ENCODE measurements at places on chromosomes 4 and X.
A peak's percentile ranks its signal among the peaks of the same experiment; 100 is the strongest.

DNA sequence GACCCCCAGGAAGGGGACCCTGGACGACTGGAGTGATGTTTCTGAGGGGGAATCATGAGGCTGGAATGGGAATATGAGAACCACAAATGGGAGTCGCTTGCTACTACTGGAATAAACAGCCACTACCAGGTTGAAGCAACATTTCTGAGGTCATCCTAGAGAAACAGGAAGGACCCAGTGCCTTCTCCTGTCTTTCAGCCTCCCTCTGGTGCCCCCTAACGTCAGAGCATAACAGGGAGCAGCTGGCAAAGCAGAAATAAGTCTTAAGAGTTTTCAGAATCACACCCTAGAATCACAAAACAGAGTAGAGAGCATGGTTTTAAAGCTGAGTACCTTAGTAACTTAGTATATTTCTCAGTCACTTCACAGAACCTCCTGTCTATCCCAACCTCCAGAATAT lies 347.8 kb upstream of the PITX2 start:
- H3K27me3 ChIP-seq = no peaks in the 10 kb centered on the region
- H3K36me3 ChIP-seq = no peaks in the 10 kb centered on the region
- peak; percentile 22 for DNase-seq
- H3K27ac ChIP-seq = no peak overlapping the region

DNA sequence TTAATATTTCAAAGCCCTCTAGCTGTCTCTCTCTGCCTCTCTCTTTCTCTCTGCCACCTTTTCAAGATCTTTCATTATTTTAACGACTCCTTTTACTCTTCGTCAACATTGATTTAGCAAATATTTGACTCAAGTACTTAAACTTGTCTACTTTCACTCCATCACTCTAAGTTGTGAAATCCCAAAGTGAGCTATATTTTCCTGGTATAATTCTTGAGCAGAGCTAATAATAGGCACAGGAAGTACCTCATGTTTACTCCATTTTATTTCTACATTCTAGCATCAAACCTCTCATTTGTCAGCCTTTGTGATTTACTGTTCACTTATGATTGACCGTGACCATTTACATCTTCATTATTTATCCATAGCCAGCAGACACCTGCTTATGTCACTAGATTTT lies 482.5 kb downstream of the RPA4 start:
- H3K27me3 ChIP-seq = no peaks in the 10 kb centered on the region
- H3K27ac ChIP-seq = no peak overlapping the region
- no peak overlapping the region for H3K4me3 ChIP-seq
- H3K36me3 ChIP-seq = no peaks in the 10 kb centered on the region

- DNase-seq = no peak
- H3K27ac ChIP-seq = no peak overlapping the region
- no peak overlapping the region for H3K4me3 ChIP-seq
- H3K36me3 ChIP-seq = no peaks in the 10 kb centered on the region
- H3K4me1 ChIP-seq = no peaks in the 10 kb centered on the region
- no peaks in the 10 kb centered on the region for H3K27me3 ChIP-seq
Measured at GRCh38 chr4:1630266-1630665, 53.8 kb downstream of the FAM53A start.

- H3K27me3 ChIP-seq = no peaks in the 10 kb centered on the region
- H3K27ac ChIP-seq = no peak overlapping the region
- H3K36me3 ChIP-seq = no peaks in the 10 kb centered on the region
- H3K4me3 ChIP-seq = no peak overlapping the region
- H3K4me1 ChIP-seq = no peaks in the 10 kb centered on the region
Measured at GRCh38 chrX:12930150-12930549, 23.7 kb downstream of the TLR8 start.

DNA sequence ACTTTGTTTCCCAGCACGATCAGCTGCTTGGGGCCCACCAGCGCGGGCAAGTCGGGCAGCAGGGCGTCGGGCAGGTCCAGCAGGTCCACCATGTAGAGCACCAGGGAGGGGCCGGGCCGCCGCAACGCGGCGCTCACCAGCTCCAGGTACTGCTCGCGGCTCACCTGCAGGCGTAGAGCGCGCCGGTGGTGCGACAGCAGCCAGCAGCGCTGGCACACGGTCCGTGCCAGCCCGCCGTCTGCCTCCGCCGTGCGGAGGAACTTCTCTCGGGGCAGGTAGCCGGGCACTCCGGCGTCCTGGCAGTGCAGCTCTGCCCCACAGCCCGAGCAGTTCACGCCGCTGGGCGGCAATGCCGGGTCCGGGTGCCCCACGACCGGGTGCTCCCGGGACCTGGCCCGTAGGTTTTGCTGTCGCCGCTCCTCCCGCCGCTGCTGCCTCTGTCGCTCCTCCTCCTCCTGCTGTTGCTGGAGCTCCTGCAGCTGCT lies 527 bp downstream of the NOA1 start:
- peak overlapping the region; percentile 90 for H3K4me3 ChIP-seq
- DNase-seq = peak; percentile 76
- no peaks in the 10 kb centered on the region for H3K27me3 ChIP-seq

DNA sequence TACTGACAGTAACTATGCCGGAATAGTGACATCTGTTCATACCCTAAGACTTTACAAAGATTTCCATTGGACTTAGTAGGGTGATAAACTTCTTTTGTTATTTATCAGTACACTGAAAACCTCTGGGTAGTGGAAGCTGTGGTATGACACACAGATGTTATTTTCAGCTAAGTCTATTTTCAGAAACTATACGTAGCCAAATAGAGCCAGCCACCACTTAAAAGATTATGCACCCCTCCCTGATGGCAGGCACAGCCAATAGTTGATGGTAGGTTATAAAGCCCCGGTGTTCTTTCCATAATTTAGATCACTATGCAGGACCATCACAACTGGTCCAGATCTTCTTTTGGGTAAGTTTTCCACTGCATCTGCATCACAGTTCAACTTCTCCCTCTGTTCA lies 1603.2 kb upstream of the PABPC4L start:
- DNase-seq = no peak
- no peak overlapping the region for H3K4me3 ChIP-seq
- no peaks in the 10 kb centered on the region for H3K36me3 ChIP-seq
- H3K4me1 ChIP-seq = no peaks in the 10 kb centered on the region

GRCh38 chr4:36222702-36223101 lies 21.6 kb downstream of the ARAP2 start:
- DNase-seq = no peak
- no peaks in the 10 kb centered on the region for H3K27me3 ChIP-seq
- no peaks in the 10 kb centered on the region for H3K36me3 ChIP-seq
- peaks cover 3% of the 10 kb centered on the region for H3K4me1 ChIP-seq
- H3K27ac ChIP-seq = no peak overlapping the region
- no peak overlapping the region for H3K4me3 ChIP-seq

- no peak overlapping the region for H3K4me3 ChIP-seq
- no peaks in the 10 kb centered on the region for H3K4me1 ChIP-seq
- H3K36me3 ChIP-seq = no peaks in the 10 kb centered on the region
Measured at GRCh38 chr4:125382995-125383394, 68.2 kb downstream of the FAT4 start.

- DNase-seq = no peak
- no peaks in the 10 kb centered on the region for H3K36me3 ChIP-seq
- H3K27me3 ChIP-seq = no peaks in the 10 kb centered on the region
Measured at GRCh38 chr4:101763576-101763975, 27.0 kb upstream of the BANK1 start.

DNA sequence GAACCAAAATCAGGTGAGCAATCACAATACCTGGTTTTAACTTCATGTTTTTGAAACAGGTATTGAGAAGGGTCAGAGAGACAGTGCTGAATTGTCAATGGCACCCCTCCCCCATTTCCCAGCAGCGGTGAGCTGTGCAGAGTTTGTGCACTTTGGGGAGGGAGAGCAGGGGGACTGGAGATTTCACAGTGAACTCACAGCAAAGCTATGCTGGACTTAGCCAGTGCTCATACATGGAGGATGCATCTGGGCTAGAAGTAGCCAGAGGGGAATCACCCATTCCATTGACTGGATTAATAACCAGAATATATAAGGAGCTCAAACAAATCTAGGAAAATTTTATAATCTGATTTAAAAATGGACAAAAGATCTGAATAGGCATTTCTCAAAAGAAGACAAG lies 612.6 kb downstream of the STPG2 start:
- H3K4me1 ChIP-seq = peaks cover 2% of the 10 kb centered on the region
- no peak overlapping the region for H3K4me3 ChIP-seq
- DNase-seq = no peak
- no peaks in the 10 kb centered on the region for H3K27me3 ChIP-seq

DNA sequence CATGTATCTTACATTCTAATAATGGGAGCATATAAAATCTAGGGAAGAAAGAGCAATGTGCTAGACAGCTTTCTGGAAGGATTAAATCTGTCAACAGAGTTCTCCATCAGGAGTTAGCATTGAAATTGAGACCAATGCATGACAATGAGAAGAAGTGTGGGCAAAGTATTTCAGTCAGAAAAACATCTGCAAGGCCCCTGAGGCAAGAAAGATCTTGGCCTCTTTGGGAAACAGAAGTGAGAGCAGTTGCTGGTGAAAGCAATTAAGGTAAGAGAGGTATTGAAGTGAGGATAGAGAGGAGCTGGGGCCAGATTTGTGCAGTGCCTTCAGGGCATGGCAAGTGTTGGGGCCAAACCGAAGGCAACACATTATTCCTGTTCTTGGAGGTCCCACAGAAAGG lies 999.1 kb downstream of the STPG2 start:
- H3K36me3 ChIP-seq = no peaks in the 10 kb centered on the region
- H3K4me3 ChIP-seq = no peak overlapping the region
- H3K27ac ChIP-seq = no peak overlapping the region

DNA sequence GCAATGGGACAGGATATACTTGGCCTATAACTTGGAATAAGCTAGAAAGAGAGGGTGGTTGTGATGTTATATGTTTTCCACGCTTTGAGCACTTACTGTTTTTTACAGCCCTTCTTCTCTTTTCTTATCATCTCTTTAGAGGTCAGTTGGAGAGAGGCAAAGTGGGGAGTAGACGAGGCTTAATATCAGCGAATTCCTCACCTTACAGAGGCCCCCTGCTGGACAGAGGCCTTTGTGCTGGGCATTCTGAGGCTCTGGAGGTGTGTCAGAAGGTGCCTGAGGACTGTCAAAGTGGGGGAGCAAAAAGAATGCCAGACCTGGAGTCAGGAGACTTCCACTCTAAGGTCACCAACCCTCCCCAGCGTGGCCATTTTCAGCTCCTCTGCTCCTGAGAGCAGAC lies 42.5 kb downstream of the MAMLD1 start:
- no peaks in the 10 kb centered on the region for H3K27me3 ChIP-seq
- H3K4me1 ChIP-seq = no peaks in the 10 kb centered on the region
- H3K36me3 ChIP-seq = no peaks in the 10 kb centered on the region
- H3K4me3 ChIP-seq = no peak overlapping the region
- H3K27ac ChIP-seq = no peak overlapping the region

GRCh38 chrX:153778181-153778580 lies 2.7 kb upstream of the SRPK3 start:
- no peaks in the 10 kb centered on the region for H3K36me3 ChIP-seq
- no peaks in the 10 kb centered on the region for H3K4me1 ChIP-seq

- no peaks in the 10 kb centered on the region for H3K27me3 ChIP-seq
- DNase-seq = no peak
- H3K4me1 ChIP-seq = no peaks in the 10 kb centered on the region
- H3K27ac ChIP-seq = no peak overlapping the region
- no peak overlapping the region for H3K4me3 ChIP-seq
- H3K36me3 ChIP-seq = no peaks in the 10 kb centered on the region
Measured at GRCh38 chr4:80253510-80253909, 13.0 kb upstream of the FGF5 start.

- peaks cover 9% of the 10 kb centered on the region for H3K4me1 ChIP-seq
- no peaks in the 10 kb centered on the region for H3K27me3 ChIP-seq
- H3K27ac ChIP-seq = no peak overlapping the region
Measured at GRCh38 chrX:1481636-1482529, 29.2 kb upstream of the ASMTL start.

DNA sequence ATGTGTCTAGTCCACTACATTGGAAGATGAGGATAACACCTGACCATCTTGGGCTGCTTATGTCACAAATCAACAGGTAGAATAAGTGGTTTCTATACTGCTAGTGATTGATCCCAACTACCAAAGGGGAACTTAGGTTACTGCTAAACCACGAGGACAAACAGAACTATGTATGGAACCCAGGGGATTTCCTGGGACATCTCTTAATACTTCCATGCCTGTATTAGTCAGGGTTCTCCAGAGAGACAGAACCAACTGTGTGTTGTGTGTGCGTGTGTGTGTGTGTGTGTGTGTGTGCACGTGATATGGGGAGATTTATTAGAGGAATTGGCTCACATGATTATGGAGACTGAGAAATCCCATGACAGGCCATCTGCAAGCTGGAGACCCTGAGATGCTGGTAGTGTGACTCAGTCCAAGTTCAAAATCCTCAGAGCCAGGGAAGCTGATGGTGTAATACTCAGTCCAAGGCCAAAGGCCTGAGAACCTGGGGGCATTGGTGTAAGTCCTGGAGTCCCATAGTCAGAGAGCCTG lies 16.2 kb upstream of the AFF1 start:
- H3K36me3 ChIP-seq = no peaks in the 10 kb centered on the region
- DNase-seq = peak; percentile 97
- no peaks in the 10 kb centered on the region for H3K27me3 ChIP-seq
- no peak overlapping the region for H3K27ac ChIP-seq

DNA sequence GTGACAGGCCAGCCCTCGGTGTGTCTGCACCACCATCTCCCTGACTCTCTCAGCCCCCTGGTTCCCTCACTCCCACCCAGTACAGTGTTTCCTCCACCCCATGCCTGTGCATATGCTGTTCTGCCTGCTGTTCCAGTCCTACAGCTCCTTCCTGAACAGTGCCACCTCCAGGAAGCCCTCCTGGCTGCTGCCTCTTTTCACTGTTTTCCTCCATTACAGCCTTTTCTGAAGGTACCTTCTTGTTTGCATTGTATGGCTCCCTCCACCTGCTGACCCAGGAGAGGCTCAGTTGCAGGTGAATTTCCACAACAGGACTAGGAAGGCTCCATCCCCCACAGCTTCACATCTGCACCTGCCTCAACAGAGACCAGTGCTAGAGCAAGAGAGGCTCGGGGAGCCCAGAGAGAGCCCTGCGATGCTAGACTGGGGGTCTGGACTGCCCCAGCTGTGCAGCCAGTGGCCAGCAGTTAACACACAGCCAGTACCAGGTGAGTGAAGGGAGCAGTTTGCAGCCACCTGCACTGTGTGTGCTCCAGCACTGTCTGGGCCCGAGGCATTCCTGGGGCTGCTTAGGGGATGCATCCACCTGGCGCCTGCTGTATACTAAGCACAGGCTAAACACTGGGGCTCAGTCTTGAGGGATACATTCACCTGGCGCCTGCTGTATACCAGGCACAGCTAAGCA lies 92.0 kb downstream of the ADRA2C start:
- no peak overlapping the region for H3K4me3 ChIP-seq
- no peak for DNase-seq
- no peak overlapping the region for H3K27ac ChIP-seq
- H3K36me3 ChIP-seq = no peaks in the 10 kb centered on the region
- peaks cover 4% of the 10 kb centered on the region for H3K4me1 ChIP-seq

DNA sequence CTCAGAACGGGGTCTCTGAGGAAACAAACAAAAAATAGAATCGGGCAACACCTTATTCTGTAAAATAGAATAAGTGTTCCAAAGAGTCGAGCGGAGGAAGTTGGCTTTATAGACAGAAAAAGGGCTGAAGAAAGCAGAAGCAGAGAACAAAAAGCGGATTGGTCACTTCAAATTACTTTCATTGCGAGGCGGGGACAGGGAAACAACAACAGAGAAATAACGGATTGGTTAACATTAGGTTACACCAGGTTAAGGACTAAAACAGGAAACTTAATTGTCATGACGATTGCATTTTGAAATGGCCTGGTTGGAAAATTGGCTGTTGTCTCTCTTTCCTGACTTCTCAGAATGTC lies 433 bp upstream of the COQ2 start:
- peak; percentile 32 for DNase-seq
- peaks cover 6% of the 10 kb centered on the region for H3K4me1 ChIP-seq
- H3K27me3 ChIP-seq = no peaks in the 10 kb centered on the region
- no peaks in the 10 kb centered on the region for H3K36me3 ChIP-seq
